NB4 (cell line): ENCODE measurements at places on chromosomes 1 and 21.

DNA sequence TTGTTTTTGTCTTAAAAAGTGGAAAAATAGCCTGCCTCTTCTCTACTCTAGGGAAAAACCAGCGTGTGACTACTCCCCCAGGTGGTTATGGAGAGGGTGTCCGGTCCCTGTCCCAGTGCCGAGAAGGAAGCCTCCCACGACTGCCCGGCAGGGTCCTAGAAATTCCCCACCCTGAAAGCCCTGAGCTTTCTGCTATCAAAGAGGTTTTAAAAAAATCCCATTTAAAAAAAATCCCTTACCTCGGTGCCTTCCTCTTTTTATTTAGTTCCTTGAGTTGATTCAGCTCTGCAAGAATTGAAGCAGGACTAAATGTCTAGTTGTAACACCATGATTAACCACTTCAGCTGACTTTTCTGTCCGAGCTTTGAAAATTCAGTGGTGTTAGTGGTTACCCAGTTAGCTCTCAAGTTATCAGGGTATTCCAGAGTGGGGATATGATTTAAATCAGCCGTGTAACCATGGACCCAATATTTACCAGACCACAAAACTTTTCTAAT is 35.0 kb upstream of the TDRD10 start:
- DNase-seq: no peak

DNA sequence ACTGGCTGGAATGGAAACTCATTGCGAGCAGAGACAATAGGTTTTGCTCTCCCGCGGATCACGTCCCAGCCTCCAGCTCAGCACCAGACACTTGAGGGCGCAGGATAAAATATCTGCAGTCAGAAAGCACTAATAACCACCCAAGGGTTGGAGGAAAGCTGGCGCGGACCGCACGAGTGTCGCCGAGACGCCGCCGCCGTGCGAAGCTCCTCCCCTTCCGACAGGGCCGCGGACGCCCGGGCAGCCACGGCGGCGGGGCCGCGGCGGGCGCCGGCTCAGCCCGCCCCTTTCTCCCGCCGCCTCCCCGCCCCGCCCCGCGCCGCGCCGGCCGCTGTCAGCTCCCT is at the start of gene CMPK1:
TSS of gene CMPK1 (plus strand) at position 213 of the 344 bp plus-strand sequence. CDS start 156 bp downstream, outside the sequence.
- DNase-seq: peak; percentile 92

DNA sequence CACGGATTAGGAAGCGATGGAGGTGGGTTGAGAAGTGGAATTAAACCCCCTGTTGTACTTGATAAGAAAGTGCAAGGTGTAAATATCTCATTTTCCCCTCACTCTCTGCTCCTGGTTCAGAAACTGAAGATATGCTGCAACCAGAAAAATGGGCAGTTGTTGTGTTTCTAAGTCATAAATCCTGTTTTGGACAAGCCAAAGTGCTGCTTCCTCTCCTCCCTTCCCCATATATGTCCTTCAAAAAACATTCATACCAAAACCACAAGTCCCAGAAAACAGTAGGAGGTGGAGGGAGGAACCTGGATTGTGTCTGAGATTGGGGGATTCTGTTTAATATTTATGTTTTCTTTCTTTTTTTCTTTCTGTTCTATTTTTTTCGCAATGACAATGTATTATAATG is 13.6 kb upstream of the ZNF362 start:
- DNase-seq: no peak

DNA sequence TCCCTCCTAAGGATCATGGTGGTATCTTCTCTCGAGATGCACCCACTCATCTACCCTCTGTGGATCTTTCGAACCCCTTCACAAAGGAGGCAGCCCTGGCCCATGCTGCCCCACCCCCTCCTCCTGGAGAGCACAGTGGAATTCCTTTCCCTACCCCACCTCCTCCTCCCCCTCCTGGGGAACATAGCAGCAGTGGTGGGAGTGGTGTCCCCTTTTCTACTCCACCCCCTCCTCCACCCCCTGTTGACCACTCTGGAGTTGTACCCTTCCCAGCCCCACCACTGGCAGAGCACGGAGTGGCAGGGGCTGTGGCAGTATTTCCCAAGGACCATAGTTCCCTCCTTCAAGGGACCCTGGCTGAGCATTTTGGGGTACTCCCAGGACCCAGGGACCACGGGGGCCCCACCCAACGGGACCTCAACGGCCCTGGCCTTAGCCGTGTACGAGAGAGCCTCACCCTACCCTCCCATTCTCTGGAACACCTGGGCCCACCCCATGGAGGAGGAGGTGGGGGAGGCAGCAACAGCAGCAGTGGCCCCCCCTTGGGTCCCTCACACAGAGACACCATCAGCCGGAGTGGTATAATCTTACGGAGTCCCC is 14.5 kb upstream of the TARS2 start:
- no peak for DNase-seq

GRCh38 chr1:35557118-35557610 is at the start of gene KIAA0319L:
TSS of gene KIAA0319L (minus strand) at chr1:35557403. CDS start at chr1:35554491, 2,912 bp downstream.
- DNase-seq: no peak

- DNase-seq: no peak
These were observed 18.8 kb downstream of the GATAD2B start for GRCh38 chr1:153903841-153904455.

DNA sequence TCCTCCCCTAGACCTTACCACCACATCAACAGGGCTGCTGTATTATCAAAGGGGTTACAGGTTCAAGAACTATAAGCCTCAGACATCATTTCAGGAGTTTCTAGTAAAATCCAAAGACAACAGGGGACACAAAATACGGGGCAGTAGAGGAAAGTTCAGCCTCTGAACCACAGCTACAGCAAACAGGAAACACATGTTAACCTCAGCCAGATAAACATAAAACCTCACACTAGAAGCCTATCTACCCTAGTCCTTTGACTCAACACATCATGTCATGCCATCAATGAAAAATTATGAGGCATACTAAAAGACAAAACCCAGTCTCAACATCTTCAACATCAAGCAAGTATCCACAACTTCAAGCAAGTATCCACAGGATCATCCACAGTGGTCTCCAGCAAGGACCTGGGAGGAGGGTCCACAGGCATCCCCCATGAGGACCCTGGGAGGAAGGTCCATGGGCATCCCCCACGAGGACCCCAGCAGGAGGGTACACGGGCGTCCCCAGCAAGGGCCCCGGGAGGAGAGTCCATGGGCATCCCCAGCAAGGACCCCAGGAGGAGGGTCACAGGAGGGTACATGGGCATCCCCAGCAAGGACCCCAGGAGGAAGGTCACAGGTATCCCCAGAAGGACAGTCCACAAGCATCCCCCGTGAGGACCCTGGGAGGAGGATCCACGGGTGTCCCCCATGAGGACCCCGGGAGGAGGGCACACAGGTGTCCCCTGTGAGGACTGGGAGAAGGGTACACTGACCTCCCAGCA is 440.0 kb downstream of the MATN1 start:
- no peak for DNase-seq

DNA sequence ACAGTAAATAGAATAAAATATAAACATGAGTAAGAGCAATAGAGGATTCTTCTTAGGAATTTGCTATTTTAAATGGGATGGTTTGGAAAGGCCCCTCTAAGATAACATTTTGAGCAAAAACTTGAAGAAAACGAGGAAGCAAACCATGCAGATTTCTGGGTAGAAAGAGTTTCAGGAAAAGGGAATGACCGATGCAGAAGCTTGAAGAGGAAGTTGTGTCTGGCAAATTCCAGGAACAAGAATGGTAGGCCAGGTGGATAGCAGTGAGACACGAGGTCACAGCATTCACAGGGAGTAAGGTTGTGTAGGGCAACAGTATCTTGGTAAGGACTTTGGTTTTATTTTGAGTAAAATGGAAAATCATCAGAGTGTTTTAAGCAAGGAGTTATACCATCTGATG is 108.9 kb downstream of the PEX14 start:
- no peak for DNase-seq

- DNase-seq: no peak
These were observed 510.4 kb upstream of the ADAMTS5 start for GRCh38 chr21:27477296-27477695.

GRCh38 chr1:111507411-111508201 is 4.2 kb upstream of the ADORA3 start:
- peak; percentile 98 for DNase-seq

GRCh38 chr1:52436817-52437216 is 32.4 kb downstream of the PRPF38A start:
- no peak for DNase-seq

DNA sequence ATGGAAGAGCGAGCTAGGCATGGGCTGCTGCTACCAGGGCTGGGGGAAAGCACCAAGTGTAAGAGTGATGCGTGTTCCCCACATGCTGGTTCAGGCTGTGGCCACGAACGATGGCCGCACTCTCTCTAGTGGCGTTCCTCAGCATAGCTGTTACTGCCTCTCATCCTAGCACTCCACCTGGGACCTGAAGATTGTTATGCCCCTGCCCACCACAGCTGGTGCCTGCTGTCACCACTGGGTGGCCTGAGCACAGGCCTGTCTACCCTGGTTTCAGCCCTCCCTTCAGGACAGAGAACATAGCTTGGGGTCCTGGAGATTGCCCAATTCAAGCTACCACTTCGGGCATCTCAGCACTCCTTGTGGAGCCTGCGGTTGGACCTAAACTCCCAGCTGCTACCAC is 80.1 kb upstream of the PDC start:
- no peak for DNase-seq

- no peak for DNase-seq
These were observed 70.4 kb downstream of the TUT4 start for GRCh38 chr1:52482326-52483004.
